ENCODE measurements at places on chromosomes 11 and 22.

GRCh38 chr22:43313890-43314474, 29.2 kb downstream of the SCUBE1 start:
- H3K27me3 ChIP-seq = no peaks in the 10 kb centered on the region
- no peaks in the 10 kb centered on the region for H3K36me3 ChIP-seq
- H3K27ac ChIP-seq = peak overlapping the region; percentile 55
- no peaks in the 10 kb centered on the region for H3K4me1 ChIP-seq
- DNase-seq = no peak
- no peak overlapping the region for H3K4me3 ChIP-seq

DNA sequence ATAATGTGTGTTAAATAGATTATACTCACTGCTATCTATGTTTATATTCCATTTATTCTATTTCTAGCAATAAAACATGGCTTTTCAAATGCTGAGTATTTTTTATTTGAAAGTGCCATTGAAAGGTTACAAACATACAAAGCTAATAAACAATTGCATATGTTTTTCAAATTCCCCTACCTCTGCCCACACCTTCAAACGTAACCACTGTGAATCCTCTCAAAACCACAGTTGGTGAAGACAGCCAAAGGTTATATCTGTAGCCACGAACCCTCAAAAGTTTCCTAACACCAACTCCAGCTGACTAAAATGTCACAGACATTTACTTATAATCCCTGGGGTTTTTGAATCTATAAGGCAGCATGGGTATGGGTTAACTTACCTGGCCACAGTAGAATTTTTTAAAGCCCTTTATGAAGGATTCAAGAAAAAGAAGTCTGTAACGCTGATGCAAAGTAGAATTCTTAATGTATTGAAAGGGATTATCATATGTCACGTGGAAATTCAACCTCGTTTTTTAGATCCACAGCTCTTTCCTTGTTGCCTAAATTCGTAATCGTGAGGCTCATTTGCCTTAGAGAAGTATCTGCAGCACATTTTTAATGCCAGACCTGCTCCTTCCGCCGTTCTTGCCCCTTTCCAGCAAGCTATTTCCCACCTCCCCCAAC, 122.5 kb upstream of the ZC3H12C start:
- H3K4me3 ChIP-seq = no peak overlapping the region
- no peaks in the 10 kb centered on the region for H3K27me3 ChIP-seq
- DNase-seq = no peak
- H3K36me3 ChIP-seq = no peaks in the 10 kb centered on the region
- H3K27ac ChIP-seq = no peak overlapping the region

- DNase-seq = no peak
- no peaks in the 10 kb centered on the region for H3K4me1 ChIP-seq
- H3K36me3 ChIP-seq = no peaks in the 10 kb centered on the region
Measured at GRCh38 chr11:4830346-4830745, 9.2 kb downstream of the OR51F2 start.

- H3K27ac ChIP-seq = peak within 1 kb of the TSS; percentile 90
- peak within 1 kb of the TSS; percentile 60 for H3K4me3 ChIP-seq
- H3K4me1 ChIP-seq = peaks cover 35% of the 10 kb centered on the region
- no peaks in the 10 kb centered on the region for H3K36me3 ChIP-seq
- peak; percentile 89 for DNase-seq
Measured at GRCh38 chr11:64743591-64744543, at the start of gene RASGRP2. Gene RASGRP2 (minus strand): TSS chr11:64744142. CDS start chr11:64742866, 1,276 bp downstream.

GRCh38 chr11:122162095-122162494, 46.1 kb upstream of the BLID start:
- no peak for DNase-seq
- no peak overlapping the region for H3K4me3 ChIP-seq
- no peaks in the 10 kb centered on the region for H3K27me3 ChIP-seq
- no peaks in the 10 kb centered on the region for H3K4me1 ChIP-seq

DNA sequence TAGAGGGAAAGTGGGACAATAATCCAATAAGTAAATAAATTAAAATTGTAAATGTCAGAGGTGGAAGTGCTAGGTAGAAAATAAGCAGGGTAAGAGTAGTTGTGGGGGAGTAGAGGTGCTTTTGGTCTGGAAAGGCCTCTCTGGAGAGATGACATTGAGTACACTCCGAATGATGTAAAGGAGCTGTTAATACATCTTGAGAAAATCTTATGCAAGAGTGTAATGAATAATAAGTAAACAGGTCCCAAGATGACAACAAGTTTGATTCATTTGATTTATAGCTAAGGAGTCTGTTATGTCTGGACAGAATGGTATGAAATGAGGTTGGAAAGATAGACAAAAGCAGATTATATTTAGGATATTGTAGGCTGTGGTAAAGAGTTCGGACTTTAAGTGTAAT, 87.5 kb downstream of the TMEM135 start:
- H3K27ac ChIP-seq = no peak overlapping the region
- H3K36me3 ChIP-seq = no peaks in the 10 kb centered on the region
- no peaks in the 10 kb centered on the region for H3K27me3 ChIP-seq
- no peak overlapping the region for H3K4me3 ChIP-seq
- no peak for DNase-seq

DNA sequence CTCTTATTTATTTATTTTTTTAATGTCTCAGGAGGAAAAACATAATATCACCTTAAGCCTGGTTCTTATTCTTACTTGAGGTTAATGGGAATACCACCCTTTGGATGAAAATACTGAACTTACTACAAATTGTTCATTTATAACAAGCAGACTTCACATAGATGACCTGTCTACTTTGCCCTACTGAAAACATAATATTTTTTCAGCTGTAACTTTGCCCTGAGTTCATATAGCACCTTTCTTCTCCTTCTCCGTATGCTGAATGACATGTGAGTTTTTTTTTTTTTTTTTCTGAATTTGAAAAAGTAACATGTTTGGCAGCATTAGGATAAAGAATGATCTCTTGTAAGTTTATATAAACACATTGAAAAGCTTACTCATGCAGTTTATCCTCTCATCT, 186.8 kb downstream of the TMEM135 start:
- H3K36me3 ChIP-seq = no peaks in the 10 kb centered on the region
- H3K4me3 ChIP-seq = no peak overlapping the region
- H3K4me1 ChIP-seq = no peaks in the 10 kb centered on the region
- no peak for DNase-seq

GRCh38 chr11:117997823-117998579, 11.8 kb downstream of the IL10RA start:
- H3K4me1 ChIP-seq = peaks cover 19% of the 10 kb centered on the region
- H3K4me3 ChIP-seq = no peak overlapping the region
- DNase-seq = no peak
- H3K36me3 ChIP-seq = peaks cover 24% of the 10 kb centered on the region

DNA sequence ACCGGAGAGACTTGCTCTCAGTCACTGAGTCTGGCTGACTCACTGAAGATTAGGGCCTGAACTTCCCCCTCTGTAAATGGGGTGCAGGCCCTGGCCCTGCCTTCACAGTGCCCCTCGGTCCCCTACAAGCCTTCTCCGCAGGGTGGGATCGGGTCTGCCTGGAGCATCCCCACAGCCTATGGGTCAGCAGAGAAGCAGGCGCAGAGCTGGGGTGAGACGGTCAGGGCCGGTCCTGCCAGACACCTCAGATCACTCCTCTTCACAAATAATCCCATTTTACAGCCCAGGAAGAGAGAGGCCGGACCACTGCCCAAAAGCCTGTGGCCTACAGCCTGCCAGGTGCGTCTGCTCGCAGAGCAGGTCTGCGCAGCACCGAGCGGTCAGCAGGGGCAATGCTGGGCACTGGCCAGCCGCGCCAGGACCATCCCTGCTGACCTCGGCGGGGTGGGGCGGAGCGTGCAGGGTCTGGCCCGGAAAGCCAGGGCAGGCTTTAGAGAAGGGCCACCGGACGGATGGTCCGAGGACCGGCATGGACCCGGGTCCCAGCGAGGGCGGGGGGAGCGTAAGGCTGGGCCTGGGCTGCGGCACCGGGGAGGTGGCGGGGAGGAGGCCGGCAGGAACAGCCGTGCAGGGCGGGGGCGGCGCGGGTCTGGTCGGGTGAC, 522 bp upstream of the SEPTIN5 start:
- peaks cover 9% of the 10 kb centered on the region for H3K4me1 ChIP-seq
- H3K27ac ChIP-seq = no peak overlapping the region
- H3K4me3 ChIP-seq = peak overlapping the region; percentile 38
- peaks cover 28% of the 10 kb centered on the region for H3K27me3 ChIP-seq
- no peak for DNase-seq

DNA sequence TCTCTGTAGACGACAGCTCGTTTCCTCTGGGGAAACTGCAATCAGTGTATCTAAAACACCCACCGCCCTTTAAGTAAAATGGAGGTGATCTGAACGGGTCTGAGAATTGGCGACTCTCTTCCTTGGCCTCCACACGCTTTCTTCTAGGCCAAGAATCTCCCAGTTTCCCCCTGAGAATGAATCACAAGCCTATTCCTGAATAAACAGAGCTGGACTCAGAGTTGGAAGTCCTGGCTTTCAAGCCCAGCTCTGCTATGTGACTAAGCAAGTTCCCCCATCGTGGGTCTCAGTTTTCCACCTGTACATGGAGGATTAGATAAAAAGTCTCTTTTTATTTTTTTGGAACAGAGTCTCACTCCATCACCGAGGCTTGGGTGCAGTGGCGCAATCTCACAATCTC, 200.4 kb downstream of the MN1 start:
- no peak overlapping the region for H3K27ac ChIP-seq
- DNase-seq = no peak
- no peak overlapping the region for H3K4me3 ChIP-seq
- H3K27me3 ChIP-seq = no peaks in the 10 kb centered on the region

DNA sequence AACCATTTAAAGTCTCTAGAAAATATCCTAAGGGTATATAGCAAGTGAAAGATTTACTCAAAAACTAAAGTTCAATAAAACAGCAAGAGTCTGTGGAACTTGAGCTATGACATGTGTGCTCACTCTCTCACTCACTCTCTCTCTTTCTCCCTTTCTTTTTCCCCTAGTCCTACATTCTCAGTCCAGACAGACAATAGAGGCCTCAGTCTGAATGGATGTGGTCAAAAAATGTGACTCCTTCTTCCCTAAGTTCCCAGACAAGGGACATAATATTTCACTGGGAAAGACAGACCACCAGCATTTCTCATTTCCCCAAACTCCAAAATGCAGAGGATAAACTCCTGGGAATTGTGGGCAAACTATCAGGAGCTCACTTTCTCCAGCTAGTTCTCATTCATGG, 17.6 kb upstream of the APLNR start:
- H3K27ac ChIP-seq = no peak overlapping the region
- H3K4me3 ChIP-seq = no peak overlapping the region
- DNase-seq = no peak
- no peaks in the 10 kb centered on the region for H3K27me3 ChIP-seq
- no peaks in the 10 kb centered on the region for H3K36me3 ChIP-seq

- H3K27me3 ChIP-seq = no peaks in the 10 kb centered on the region
- H3K4me1 ChIP-seq = no peaks in the 10 kb centered on the region
- H3K4me3 ChIP-seq = no peak overlapping the region
Measured at GRCh38 chr11:132008226-132008625, 637.8 kb downstream of the NTM start.

GRCh38 chr11:74319139-74319816, 7.8 kb upstream of the P4HA3 start:
- no peaks in the 10 kb centered on the region for H3K36me3 ChIP-seq
- H3K27me3 ChIP-seq = no peaks in the 10 kb centered on the region
- DNase-seq = no peak
- no peak overlapping the region for H3K4me3 ChIP-seq
- H3K27ac ChIP-seq = no peak overlapping the region

DNA sequence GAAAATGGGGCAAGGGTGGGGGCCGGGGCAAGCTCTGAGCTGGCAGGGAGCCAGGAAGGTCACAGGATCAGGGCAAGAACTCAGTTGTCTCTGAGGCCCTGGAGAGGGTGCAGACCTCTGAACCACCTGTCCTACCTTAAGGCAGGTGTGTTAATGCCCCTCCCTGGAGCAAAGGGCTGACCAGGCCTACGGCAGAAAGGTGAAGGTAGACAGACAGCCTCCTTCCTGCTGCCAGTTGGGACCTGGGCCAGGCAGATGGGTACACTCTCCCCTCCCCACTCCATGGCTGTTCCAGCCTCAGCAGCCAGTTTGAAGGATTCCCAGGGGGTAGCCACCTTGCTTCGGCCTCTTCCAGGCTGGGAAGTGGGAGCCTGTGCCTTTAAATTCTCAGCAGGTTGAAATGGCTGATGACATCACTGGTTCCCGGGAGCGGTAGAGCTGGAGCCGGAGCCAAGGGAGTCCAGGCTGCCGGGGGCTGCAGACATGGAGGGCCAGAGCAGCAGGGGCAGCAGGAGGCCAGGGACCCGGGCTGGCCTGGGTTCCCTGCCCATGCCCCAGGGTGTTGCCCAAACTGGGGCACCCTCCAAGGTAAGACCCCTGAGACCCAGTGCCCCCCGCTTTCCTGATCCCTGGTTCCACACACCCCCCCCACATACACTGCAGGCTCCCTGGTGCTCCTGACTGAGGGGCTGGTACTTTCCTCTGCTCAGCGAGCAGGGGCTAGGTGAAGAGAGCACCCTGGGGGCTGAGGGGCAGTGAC, at the start of gene INPP5J:
TSS of gene INPP5J (plus strand) at position 435 of the 760 bp plus-strand sequence. CDS start at position 484, 49 bp downstream.
- H3K4me3 ChIP-seq = peak within 1 kb of the TSS; percentile 47
- peak within 1 kb of the TSS; percentile 42 for H3K27ac ChIP-seq
- H3K4me1 ChIP-seq = peaks cover 3% of the 10 kb centered on the region
- no peaks in the 10 kb centered on the region for H3K36me3 ChIP-seq
- H3K27me3 ChIP-seq = no peaks in the 10 kb centered on the region

GRCh38 chr11:122215244-122215992, 99.4 kb upstream of the BLID start:
- H3K4me3 ChIP-seq = no peak overlapping the region
- H3K36me3 ChIP-seq = no peaks in the 10 kb centered on the region
- H3K4me1 ChIP-seq = peaks cover 5% of the 10 kb centered on the region
- no peaks in the 10 kb centered on the region for H3K27me3 ChIP-seq
- H3K27ac ChIP-seq = peak overlapping the region; percentile 42
